Spinal cord (tissue), 10 donors: ENCODE measurements at places on chromosomes 4 and X. TPM values are rescaled to one million over a fixed set of nuclear protein-coding genes. Genes with fewer than 3 reads are reported as not detected.

Gene ALG13
- 56.2 TPM for polyA plus RNA-seq

Gene PRKX
- polyA plus RNA-seq: 10.7 TPM

DNA sequence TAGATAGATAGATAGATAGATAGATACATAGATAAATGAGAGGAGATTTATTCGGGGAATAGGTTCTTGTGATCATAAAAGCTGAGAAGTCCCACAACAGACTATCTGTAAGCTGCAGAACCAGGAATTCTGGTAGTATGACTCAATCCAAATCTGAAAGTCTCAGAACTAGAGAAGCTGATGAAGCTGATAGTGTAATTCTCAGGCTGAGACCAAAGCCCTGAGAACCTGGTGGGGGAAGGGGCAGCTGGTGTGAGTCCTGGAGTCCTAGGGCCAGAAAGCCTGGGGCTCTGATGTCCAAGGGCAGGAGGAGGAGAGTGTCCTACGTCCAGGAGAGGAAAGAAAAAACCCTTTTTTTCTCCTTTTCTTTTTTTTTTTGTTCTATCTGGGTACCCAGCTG is 8.0 kb upstream of the BANK1 start:
- no peak for DNase-seq
- no peak overlapping the region for H3K27ac ChIP-seq
- no peak overlapping the region for H3K4me3 ChIP-seq
- H3K27me3 ChIP-seq: no peaks in the 10 kb centered on the region

GRCh38 chr4:90603540-90603939 is 476.3 kb downstream of the CCSER1 start:
- no peak overlapping the region for H3K27ac ChIP-seq
- H3K4me3 ChIP-seq: no peak overlapping the region
- no peaks in the 10 kb centered on the region for H3K4me1 ChIP-seq
- no peak for DNase-seq
- no peaks in the 10 kb centered on the region for H3K27me3 ChIP-seq

DNA sequence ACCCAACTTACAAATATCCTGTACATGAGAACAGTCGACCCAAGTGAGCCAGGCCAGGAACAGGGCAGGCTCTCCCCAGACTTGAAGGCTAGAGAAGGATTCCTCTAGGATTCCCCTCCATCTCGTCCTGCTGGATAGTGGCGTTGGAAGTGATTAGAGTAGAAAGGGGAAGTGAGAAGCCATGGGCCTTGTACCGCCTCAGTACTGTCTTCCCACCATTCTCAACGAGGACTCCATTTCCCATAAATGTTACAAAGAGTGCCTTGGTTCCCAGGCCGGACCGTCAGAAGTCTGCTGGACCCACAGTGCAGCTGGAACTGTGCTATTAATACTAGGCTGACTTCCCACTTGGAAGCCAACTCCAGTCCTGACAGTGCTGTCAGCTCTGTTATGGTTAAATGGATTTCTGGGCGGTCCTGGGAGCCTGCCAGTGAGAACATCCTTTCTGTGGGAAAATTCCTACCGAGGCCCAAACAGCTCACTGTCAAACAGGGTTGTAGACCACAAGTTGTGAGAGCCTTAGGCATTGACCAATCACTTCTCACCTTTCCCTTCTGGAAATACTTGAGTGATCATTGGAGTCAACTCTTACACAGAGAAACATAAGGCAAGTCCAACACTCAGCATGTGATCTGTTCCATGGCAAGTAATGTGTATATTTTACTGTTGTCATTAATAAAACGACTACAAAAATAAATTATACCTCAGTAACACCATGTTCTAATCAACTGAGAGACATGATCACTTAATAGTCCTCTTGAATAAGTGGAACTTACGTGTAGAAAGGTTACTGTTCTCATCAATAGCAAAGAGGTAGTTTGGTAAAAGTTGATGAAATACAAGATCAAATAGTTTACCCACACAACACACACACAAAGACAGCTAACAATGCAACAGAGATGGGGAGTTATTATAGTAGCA is 58.4 kb downstream of the AMELX start:
- no peak overlapping the region for H3K27ac ChIP-seq
- H3K4me1 ChIP-seq: no peaks in the 10 kb centered on the region
- peak; percentile 28 for DNase-seq

- peaks cover 11% of the 10 kb centered on the region for H3K4me1 ChIP-seq
- H3K27me3 ChIP-seq: peaks cover 2% of the 10 kb centered on the region
- H3K27ac ChIP-seq: no peak overlapping the region
- DNase-seq: no peak
Measured at GRCh38 chr4:139813881-139814280, 148.3 kb downstream of the MGST2 start.
